ENCODE measurements at places on chromosomes 6 and 20.
A peak's percentile ranks its signal among the peaks of the same experiment; 100 is the strongest.

- DNase-seq = peak; percentile 41
Measured at GRCh38 chr20:46681032-46681854, 8.0 kb downstream of the TP53RK start.

- DNase-seq = peak; percentile 88
Measured at GRCh38 chr20:18524646-18525045, 16.9 kb downstream of the SEC23B start.

DNA sequence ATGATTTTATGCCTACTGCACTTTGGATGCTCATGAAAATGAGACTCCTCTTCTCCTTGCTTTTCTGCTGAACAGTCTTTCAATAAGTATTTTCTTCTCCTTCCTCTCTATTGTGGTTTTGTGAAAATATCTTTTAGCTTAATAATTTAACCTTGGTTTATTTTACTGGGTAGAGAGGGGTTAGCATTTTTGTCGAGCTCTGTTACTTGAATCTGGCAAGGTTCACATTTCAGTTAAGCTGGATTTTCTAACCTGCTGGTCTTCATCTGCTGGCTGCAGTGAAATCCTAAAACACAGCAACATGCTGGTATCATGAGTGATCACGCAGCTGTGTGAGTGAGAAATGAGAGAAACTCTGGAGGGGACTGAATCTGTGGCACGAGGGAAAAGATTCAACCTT, 222.7 kb upstream of the NOX3 start:
- DNase-seq = peak; percentile 18

DNA sequence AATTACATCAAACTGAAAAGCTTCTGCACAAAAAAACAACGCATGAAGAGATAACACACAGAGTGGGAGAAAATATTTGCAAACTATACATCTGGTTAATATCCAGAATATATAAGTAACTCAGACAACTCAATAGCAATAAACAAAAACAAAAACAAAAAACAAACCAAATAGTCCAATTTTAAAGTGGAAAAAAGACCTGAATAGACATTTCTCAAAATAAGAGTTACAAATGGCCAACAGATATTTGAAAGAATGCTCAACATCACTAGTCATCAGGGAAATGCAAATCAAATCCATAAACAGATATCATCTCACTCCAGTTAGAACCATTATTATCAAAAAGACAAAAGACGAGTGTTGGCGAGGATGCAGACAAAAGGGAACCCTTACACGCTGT, 28.8 kb upstream of the TOP1 start:
- no peak for DNase-seq

DNA sequence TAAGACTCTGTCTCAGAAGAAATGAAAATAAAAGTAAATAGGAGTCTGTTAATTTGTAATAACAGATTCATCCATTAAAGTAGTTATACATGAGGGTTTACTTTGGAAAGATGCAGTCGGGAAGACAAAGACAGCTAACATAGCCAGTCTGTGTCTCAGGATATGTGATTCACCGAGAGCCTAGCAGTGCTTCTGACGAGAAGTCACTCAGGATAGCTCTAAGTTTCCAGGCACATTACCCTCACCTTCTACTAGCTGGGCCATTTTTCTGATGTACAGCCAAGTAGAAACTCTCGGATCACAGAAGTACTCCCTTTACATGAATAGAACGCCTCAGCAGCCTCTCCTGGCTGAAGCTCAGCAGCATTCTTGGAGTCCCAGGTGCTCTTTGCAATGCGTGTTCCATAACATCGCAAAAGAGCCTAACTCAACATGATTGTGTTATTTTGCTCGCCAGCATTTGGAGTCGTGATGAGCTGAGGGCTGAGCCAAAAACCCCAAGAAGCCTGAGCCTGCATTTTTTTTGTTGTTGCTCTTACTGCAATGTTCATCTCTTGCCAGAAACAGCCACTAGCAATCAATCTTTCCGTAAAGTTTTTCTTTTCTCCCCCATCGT, 22.4 kb upstream of the TASP1 start:
- DNase-seq = no peak
